ENCODE measurements at places on chromosomes 11 and 22.
A peak's percentile ranks its signal among the peaks of the same experiment; 100 is the strongest.

DNA sequence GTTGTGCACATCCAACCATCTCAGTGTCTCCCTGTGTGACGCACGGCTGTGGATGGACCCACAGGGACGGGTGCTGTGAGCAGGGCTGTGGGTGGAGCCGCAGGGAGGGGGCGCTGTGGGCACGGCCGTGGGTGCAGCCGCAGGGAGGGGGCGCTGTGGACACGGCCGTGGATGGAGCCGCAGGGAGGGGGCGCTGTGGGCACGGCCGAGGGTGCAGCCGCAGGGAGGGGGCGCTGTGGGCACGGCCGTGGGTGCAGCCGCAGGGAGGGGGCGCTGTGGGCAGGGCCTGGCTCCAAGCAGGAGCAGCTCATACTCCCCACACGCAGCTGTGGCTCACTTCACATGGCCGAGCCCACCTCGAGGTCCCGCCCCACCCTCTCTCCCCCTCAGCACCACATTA lies 6.0 kb upstream of the MAPK11 start:
- DNase-seq = peak; percentile 69

GRCh38 chr11:130215531-130216220 lies 56.1 kb downstream of the ST14 start:
- DNase-seq = no peak

DNA sequence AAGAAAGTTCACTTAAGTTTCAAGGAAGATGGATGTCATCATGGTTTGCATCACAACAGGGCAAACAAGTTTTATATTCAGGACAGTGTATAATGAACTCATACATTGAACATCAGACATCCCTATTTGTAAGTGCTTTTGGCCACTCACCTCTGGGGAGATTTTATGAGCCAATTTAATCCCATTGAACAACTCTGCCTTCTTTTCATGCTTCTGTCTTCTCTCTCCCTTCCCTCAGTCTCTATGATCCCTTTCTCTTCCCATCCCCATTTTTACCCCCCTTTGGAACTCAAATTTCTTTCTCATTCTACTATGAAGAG lies 234.3 kb upstream of the POU2AF2 start:
- no peak for DNase-seq

- DNase-seq = peak; percentile 85
These were observed 152.0 kb upstream of the SYN3 start for GRCh38 chr22:33209930-33210784.

GRCh38 chr11:68261006-68261405 lies 10.8 kb downstream of the C11orf24 start:
- no peak for DNase-seq

- DNase-seq = no peak
These were observed 7.8 kb downstream of the FTH1 start for GRCh38 chr11:61959678-61960077.

DNA sequence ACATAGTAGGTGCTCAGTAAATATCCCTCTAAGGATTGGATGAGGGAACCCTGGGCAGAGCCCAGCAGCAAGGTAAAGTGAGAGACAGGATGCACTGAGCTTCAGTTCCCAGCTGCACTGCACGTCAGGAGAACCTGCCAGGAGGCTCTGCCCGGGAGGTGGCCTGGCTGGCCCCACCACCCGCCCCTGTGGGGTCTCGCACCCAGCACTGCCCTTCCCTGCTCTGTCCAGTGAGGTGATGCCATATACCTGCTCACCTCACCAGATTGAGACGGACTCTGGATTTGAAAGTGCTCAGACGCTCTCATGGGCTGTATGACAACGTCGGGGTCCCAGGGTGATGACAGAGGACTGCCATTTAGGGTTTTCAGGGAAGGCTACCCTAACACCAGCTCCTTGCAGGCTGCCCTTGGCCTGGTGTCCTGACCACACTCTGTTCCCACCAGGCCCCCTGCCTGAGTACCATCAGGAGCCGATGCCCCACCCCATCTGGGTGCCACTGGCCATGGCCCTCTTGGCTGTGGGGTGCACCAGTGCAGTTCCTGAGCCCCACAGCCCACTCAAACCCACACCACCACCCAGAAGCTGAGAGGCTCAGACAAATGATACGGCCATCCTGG lies 61.7 kb upstream of the FGF3 start:
- DNase-seq = no peak

DNA sequence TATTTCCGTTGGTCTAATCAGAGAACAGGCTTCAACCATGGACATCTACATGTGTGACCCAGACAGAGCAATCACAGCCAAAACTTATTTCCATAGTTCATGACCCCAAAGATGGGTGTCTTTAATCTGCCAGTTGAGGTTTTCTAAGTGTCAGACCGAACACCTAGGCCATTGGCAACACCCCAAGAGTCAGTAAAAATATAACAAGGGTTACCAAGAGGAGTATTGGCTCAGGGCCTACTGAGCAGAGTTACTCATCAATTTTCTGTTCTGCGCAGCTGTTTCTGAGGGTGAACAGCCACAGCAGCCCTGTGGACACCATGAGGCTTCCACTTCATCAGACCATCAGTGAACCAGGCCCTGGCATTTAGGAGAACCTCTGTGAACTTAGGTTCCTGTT lies 18.8 kb downstream of the GUCD1 start:
- no peak for DNase-seq

DNA sequence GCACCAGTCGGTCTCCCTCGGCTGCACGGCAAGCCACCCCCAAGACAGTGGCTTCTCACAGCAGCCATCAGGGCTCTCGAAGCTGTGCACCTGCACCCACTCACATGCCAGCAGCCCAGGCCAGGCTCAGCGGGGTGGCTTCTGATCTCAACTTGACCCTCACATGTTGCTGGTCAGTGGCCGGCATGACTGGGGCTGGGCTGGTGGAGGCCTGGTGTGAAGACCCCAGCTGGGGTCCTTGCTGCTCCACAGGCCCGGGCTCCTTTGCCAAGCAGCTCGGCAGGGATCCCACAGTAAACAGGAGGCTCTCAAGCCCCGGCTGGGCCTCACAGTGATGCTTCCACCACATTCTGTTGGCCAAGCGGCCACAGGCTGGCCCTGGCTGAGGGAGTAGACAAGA lies 128.2 kb downstream of the BRD1 start:
- no peak for DNase-seq

GRCh38 chr11:18013790-18014507 lies 1.1 kb upstream of the SERGEF start:
- DNase-seq = peak; percentile 8

GRCh38 chr22:49564666-49565515 lies 262.8 kb downstream of the BRD1 start:
- DNase-seq = no peak

- DNase-seq = no peak
These were observed 2.0 kb downstream of the MAP3K11 start for GRCh38 chr11:65611758-65612603.

DNA sequence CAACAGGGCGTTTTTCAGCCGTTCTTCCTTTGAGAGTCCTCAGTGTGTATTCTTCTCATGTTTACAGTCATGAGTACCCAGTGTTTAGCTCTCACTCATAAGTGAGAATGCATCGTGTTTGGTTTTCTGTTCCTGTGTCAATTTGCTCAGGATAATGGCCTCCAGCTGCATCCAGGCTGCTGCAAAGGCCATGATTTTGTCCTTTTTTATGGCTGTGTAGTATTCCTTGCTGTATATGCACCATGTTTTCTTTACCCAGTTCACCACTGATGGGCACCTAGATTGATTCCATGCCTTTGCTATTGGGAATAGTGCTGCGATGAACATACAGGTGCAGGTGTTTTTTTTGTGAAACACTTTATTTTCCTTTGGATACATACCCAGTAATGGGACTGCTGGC lies 23.5 kb downstream of the B3GAT1 start:
- no peak for DNase-seq

DNA sequence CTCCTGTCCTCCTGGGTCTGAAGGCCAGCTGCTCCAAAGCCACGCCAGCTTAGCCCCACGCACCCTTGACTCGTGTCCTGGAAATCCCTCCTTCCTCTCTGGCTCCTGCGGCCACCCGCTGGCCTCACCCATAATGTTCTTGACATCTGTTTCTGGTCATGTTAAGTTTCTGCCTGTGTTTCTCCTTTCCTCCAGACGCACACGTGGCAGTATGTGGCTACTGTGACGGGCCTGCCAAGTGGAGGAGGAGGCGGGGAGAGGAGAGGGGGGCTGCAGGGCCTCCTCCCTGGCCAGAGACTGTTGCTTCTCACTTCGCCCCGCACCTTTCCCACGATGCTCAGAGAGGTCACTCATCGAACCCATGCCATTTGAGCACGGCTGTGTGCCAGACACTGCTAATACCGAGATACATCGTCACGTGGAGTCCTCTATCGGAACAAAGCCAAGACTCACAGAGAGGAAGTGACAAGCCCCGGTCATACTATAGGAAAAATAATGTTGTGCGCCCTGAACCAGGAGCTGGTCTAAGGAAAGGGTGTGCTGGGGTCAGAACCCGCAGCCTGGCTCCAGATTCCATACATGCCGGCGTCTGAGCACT lies 11.5 kb downstream of the C1QTNF6 start:
- DNase-seq = peak; percentile 9

DNA sequence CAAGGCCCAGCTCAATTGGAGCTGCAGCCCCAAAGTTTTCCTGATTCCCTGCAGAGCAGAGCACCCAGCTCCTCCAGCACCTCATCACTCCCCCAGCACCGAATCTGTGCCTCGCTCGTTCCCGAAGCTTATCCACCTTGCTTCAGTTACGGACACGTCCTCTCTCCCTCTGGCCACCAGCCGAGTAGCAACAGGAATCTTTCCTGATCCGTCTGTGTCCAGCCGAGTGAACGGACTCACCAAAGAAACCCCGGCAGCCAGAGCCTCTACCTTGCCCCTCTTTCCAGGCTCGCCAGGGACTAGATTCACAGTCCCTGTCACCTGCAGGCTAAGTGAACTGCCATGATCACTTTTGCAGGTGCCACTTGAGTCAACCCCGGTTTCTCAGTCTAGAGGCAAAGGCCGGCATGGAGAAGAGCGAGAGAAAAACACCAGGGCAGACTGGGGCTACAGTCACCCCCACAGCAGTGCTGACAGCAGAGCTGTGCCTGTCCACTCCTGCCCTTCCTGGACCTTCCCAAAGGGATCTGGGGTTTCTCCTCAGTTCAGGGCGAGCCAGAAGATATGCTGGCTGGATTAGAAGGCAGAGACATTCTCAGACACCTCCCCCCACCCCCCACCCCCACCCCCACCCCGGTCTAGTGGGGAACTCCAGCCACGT lies 32.3 kb downstream of the BID start:
- DNase-seq = no peak

GRCh38 chr11:132405728-132406127 lies 1035.3 kb downstream of the NTM start:
- DNase-seq = peak; percentile 77

GRCh38 chr11:118633319-118633690 lies 25.9 kb downstream of the PHLDB1 start:
- DNase-seq = no peak

DNA sequence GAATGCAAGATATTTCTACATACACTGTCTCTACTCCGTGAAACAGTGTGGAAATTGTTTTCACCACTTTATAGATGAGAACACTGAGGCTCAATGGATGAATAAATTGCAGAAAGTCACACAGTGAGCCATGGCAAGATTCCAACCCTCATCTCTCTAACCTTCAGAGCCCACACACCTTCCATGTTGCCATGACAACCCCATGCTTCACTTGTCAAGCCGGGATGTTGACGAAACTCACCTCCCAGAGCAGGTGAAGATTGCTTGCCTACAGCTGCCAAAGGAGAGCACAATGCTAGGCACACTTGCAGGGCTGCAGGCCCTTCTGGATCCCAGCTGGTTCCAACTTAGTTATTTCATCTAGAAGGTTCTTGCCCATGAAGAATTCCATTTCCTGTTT lies 71.4 kb upstream of the SEZ6L start:
- DNase-seq = no peak

DNA sequence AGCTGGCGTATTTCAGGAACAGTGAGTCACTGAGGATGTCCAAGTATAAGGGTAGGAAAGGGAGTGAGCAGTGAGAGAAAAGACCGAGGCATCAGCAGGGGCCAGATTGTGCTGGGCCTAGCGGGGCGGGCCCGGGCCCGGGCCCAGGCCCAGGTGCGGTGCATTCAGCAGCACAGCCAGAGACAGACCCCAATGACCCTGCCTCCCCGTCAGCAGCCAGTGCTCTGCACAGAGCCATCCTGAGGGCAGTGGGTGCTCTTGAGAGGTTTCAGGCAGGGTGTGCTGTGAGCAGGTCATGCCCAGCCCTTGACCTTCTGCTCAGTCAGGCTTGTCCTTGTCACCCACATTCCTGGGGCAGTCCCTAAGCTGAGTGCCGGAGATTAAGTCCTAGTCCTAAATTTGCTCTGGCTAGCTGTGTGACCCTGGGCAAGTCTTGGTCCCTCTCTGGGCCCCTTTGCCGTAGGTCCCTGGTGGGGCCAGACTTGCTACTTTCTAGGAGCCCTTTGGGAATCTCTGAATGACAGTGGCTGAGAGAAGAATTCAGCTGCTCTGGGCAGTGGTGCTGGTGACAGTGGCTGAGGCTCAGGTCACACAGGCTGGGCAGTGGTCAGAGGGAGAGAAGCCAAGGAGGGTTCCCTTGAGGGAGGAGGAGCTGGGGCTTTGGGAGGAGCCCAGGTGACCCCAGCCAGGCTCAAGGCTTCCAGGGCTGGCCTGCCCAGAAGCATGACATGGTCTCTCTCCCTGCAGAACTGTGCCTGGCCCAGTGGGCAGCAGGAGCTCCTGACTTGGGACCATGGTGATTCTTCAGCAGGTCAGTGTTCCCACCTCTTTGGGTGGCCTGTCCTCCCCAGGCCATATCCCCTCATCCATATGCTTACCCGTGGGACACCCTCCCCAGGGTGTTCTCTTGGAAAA lies 2.1 kb downstream of the MYO7A start:
- DNase-seq = no peak

- DNase-seq = no peak
These were observed 70.1 kb upstream of the PICALM start for GRCh38 chr11:86138958-86139357.

DNA sequence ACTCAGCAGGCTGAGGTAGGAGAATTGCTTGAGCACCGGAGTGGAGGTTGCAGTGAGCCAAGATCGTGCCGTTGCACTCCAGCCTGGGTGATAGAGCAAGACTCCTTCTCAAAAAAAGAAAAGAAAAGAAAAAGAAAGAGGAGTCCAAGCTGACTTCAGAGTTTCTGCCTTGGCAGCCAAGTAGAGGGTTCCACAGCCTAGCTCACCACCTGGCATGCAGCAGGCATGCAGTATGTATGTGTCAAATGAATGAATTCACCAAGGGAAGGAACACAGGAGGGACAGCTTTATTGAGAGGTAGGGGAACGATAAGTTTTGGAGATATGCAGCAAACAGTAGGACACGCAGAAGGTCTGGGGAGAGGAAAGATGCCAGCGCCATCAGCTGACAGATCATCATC lies 230.4 kb downstream of the BUD13 start:
- no peak for DNase-seq

GRCh38 chr11:10564030-10564429 lies 4.4 kb downstream of the LYVE1 start:
- no peak for DNase-seq

DNA sequence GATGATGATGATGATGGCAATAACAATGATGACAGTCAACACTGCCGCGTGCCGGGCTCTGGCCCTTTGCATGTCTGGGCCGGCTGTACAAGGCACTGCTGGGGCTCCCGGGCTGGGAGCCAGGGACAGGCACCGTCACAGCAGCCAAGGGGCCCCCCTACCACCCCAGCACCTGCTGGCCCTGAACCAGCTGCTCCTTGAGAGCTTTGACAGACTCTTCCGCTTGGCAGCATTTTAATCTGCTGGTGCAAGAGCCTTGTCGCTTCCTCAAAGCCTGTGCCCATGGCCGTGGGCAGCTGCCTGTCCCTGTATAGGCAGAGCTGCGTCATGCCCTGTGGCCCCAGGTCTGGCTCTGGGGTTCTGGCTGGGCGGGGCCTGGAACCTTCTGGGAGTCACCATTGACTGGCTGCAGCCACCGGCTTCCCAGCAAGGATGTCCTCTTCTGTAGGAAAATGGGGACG lies 12.9 kb upstream of the MUC6 start:
- DNase-seq = no peak

- DNase-seq = peak; percentile 28
These were observed 36.1 kb downstream of the CCDC90B start for GRCh38 chr11:83249972-83250593.

Data from iPS-NIHi11 (cell line).